ENCODE measurements at places on chromosomes 1 and 21.
A peak's percentile ranks its signal among the peaks of the same experiment; 100 is the strongest.

DNA sequence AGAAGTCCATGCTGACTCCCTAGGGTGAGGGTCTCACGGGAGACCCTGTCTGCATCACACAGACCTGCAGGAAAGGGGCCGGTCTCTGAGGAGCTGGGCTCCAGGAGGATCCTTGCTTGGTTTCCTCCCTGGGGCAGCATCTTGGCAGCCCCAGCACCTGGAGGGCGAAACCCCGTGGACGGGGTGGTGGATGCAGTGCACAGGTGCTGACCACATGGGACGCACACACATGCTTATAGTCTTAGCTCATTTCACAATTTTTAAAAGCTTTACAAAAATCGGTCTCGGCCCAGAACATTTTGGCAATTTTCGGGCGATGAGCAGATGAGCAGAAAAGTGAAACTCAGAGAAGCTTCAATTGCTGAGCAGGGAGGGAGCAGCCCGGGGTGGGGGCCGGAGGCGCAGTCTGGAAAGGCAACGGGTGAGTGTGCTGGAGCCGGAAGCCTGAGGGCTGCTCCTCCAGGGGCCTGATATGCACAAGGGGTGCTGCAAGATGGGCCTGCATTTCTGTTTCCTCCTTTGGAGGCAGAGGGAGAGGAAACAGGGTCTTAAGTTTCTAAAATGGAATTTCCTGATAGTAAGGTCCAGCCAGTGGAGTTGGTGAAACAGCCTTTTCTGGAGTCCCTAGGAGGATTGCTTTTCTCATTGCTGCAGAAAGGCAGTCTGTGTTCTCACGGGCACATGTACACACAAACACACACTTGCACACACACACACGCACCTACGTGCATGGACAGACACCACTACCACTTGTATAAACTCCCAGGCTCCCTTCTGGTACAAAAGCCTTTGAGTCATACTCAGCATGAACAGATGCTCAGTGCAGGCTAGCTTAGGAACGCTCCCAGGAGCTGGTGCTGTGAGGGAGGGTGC is 60.6 kb downstream of the SCCPDH start:
- no peak for DNase-seq

- DNase-seq, result no peak
Observed at GRCh38 chr1:33738976-33739375, 124.9 kb upstream of the HMGB4 start.

DNA sequence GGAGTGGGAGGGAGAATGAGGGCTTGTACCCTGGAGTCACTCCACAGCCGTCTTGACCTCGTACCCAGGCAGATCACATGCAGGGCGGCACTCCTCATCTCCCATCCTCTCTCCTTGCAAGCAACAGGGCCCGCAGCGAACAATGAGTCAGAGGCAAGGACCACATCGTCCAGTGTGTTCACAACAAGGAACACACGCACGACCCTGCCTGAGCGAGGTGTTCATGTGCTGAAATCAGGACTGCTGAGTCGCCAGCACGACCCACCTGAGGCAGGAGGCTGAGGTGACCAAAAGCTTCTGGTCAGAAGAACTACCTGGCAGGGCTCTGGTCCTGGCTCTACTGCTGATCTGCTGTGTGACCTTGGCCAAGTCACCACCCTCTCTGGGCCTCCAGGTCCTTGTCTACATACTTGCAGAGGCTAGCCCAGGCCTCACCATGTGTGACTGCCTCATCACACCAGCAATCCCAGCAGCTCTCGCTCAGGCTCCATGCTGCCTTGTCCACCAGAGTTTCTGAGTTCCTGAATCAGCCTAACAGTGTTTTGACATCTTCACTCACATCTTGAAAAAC is 78.0 kb downstream of the SSBP3 start:
- no peak for DNase-seq

- no peak for DNase-seq
Observed at GRCh38 chr1:113388017-113388620, 2.2 kb upstream of the MAGI3 start.

GRCh38 chr1:227707846-227708245 is 27.3 kb downstream of the JMJD4 start:
- DNase-seq, result no peak

DNA sequence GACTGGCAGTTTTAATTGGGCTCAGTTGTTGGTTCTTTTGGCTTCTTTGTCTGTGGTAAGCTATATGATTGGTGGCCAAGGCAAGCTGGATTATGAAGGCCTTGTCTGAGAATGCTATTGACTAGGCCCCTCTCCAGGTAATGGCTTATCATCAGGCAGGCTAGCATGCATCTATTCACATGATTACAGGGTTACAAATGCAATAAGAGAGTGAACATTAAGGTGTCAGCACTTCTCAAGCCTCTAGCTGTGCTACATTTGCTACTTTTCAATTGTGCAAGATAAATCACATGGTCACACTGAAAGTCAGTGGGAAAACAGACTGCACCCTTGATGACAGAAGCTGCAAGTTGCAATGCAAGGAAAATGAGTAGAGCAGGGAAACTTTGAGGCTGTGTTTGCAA is 550.9 kb upstream of the TMPRSS15 start:
- peak; percentile 7 for DNase-seq

GRCh38 chr1:47309427-47309826 is 4.5 kb downstream of the STIL start:
- no peak for DNase-seq

DNA sequence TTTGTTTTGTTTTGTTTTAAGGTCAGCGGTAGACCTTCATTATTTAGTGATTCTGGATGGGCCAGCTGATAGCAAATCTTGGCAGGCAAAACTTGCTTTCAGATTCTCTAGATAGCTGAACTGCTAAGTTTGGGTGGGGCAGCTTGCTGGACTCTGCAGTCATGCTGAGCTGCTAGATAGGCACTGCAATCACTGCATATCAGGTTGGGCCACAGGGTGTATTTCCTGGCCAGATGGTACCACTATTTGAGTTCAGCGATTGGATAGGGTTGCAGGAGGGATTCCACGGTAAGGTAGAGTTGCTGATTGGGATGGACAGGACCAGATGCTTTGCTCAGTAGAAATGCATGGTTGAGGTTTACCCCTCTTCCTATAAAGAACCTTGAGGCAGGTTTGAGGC is 579.3 kb upstream of the ADGRL4 start:
- DNase-seq, result no peak

DNA sequence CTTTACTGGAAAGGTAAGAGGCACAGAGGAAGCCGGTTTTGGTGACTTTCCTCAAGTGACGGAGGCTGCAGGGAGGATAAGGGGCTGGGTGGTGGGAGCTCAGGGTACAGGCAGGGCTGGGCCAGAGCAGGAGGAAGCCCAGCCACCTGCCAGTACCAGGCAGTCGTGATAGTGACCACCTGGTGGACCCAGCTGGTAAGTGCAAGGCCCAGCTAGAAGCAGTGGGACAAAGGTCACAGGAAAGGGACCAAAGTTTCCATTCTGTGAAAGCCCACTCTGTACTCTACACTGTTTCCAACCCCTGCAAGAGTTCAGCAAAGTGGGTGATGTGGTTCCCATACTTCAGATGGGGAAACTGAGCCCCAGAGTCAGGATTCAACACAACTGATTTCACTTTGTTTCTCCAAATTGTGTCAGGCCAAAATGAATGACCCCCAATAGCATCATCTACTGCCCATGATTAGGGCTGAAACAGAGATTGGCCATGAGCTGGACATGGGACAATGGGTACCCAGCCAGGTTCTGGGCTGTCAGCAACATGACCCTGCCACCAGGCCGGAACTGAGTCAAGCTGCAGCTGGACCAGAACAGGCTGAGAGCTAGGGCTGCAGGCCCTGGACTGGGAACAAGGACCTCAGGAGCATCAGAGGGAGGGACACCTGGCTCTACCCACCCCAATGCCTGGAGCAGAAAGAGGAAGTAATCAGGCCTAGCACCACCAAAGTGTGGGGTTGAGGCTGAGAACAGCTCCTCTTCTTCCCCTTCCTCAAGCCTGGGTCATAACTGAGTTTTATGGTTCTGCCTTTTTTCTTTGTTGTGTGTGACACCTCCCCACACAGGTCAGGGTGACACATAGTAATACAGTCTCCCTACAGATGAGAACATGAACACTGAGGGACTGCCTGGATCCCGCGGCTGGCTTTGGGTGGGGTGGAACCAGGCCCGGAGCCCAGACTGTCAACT is 50.2 kb downstream of the KCNN3 start:
- DNase-seq, result no peak

DNA sequence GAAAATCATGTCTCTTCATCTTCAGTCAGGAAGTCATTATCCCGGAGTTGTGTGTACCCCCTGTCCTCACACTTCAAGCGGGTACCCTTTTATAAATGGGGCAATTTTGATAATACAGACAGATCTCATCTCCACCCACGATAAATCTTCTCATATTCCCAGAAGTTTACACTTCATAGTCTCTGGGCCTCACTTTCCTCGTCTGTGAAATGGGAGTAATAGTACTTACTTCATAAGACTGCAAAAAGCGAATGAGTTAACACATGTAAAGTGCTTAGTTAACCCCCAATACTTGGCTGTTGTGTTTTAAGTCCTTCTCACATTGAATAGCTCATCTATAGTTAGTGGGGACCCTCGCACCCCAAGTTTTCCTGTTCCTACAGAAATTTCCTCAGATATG is 820 bp downstream of the NUP210L start:
- DNase-seq, result no peak

DNA sequence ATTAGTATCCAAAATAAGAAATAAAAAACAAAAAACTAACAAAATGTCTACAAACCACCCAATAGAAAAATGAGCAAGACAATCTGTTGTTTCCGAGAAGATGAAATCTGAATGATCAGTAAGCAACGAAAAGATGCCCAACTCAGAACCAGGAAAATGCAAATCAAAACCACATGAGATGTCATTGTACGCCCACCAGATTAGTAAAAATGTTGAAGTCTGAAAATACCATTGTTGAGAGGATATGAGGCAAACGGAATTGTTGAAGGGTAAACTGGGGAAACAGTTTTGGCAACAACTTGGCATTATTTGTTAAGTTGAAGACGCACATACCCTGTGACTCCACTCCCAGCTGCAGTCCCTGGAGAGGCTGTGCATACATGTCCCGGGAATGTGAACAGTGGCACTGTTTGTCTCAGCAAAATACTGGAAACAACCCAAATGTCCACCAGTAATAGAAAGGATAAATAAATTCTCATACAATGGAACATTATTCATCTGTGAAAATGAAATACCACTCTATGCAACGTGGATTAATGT is 10.6 kb downstream of the ZBTB17 start:
- DNase-seq, result no peak

Data from kidney (tissue), 22 donors.